G401 (cell line): ENCODE measurements at places on chromosomes 4 and X.

- no peak for DNase-seq
Observed at GRCh38 chr4:4763822-4764557, 95.5 kb upstream of the MSX1 start.

DNA sequence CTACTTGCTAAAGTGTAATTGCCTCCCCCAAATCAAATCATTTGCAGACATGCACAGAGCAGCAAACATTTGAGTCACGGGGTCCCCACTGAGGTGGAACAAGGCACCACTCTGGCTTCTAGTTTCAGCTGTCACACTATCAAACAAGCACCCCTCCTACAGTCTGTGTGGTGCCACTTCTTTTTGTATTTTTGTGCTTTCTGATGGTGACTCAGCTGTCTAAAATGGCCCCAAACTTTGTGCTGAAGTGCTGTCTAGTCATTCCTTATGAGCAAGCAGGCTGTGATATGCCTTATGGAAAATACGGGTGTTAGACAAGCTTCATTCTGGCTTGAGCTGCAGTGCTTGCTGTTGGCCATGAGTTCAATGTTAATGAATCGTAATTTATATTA, 15.4 kb downstream of the IGFBP7 start:
- DNase-seq = no peak

DNA sequence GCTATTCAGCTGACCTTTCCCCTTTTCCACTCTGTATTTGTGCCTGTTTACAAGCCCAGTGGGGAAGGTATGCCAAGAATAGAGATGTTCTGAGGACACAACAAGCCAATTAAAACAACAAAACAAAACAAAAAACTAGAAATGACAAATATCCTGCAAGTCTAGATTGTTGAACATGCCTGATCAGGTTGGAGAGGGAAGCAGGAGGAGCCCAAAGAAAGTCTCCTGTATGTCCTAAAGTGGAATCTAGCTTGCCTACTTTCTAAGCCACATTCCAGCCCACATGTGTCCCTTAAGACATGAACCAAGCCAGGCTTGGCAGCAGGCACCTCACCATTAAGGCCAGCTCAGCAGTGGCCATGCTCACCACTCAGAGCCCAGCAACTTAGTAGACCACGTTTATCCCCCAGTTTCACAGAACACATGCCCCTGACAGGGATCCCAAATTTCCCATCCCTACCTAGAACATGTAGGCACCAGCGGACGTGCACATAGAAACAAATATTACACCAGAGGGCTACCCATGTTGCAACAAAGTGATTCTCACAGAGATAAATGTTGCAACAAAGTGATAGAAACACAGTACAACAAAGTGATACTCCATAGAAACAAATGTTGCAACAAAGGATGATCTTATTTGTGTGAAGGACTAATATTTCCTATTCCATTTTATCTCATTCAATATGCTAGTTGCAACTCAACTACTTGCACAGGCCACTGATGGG, 48.3 kb downstream of the CD99L2 start:
- DNase-seq = no peak

DNA sequence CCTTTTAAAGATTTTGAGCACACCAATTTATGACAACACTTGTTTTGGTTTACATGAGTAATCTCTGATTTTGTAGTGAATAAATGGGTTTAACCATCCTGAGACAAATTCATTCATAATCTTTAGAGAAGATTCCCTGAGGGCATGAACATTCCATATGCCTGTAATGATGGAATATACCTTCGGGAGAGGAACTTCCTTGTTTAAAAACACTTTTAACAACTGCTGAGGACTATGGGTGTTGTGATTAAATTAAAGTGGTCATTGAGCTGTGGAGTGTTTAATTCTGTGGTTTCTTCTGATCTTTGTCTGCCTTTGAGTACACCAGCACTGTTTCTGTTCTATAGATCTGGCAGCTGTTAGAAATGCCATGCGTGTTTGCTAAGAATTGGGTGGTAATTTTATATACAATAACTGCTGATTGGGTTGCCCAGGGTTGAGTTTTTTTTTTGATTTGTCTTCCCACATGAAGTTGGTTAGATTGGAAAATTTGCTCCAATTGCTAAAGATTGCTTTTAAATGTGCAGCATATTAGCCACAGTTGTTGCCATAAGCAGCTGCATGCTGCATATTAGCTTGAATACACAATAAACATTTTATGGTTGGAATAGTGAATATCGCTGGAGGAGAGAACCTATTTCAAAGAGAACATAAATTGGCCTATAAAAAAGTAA, 86.8 kb downstream of the DCLK2 start:
- DNase-seq = no peak

GRCh38 chrX:25143596-25143995, 127.8 kb upstream of the ARX start:
- DNase-seq = no peak

- DNase-seq = no peak
Observed at GRCh38 chr4:83329521-83330110, 5.0 kb downstream of the HPSE start.

GRCh38 chr4:165630671-165631070, 242.4 kb upstream of the TLL1 start:
- DNase-seq = no peak
